ENCODE measurements at places on chromosomes 11 and 22.

- DNase-seq, result no peak
These were observed 13.7 kb downstream of the MS4A13 start for GRCh38 chr11:60528934-60529333.

DNA sequence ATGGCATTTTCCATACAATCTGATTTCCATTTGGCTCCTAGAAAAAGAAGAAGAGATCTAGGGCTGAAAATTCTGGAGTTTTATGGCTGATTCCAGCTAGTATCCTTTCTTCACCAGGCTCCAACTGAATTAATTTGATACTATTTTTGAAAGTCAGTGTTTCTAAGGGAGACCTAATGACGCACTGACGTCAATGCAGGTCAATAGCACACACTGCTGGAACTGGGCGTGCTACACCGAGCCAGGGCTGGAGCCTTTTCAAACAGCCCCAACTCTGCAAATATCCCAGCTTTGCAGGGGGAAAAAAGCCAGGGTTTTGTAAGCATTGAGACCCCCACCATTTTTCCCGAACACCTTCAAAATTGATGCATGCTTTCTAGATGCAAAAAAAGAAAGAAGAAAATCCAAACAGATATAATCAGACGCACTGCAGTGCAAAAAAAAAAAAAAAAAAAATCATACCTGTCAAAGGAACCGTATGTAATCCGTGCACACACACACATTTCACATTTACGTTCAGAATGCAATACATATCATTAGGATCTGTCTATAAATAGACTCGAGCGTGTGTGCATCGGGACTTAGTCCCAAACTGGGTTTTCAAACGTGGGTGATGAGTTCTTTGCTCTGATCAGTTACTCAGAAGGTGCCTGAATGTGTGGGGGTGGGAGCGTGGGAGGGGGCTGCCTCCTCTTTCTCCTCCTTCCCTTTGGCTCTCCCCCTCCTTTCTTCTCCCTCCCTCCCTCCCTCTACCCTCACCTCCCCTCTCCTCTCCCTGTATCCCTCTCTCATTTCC is 124.5 kb upstream of the HSD17B12 start:
- no peak for DNase-seq

GRCh38 chr11:66268952-66269905 is 790 bp downstream of the RAB1B start:
- DNase-seq, result no peak

- DNase-seq, result no peak
These were observed 88.2 kb upstream of the DDI1 start for GRCh38 chr11:103948187-103948763.

- no peak for DNase-seq
These were observed 846 bp upstream of the OAF start for GRCh38 chr11:120209746-120210625.

DNA sequence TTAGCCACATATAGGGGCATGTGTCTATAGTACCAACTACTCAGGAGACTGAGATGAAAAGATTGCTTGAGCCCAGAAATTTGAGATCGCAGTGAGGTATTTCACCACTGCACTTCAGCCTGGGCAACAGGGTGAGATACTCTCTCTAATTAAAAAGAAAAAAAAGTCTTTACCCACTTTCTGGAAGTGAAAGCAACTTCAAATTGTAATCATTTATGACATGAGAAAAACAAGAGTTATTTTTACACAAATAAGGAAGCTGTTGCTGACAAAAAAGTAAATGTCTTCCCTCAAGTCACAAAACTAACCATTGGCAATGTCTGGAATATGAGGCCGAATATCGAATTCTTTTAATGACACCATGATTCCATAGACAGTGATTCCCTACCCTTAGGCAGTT is 71.4 kb downstream of the GLYATL1 start:
- DNase-seq, result no peak

DNA sequence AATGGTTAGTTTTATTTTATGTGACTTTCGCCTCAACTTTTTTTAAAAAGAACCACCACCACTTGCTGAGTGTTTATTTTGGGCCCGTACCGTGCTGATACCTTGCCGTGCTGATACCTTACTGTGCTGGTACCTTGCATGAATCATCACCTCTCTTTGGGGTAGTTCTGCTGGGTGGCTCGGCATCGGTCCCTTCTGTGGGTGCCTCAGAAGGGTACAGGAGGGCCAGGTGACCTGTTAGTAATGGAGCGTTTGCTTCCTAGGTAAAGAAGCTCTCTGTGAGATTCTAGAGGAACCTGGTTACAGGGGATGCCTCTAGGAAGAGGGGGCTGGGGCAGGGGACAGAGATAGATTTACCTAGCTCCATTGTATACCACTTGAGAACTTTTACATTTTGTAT is 17.1 kb downstream of the TOM1 start:
- no peak for DNase-seq

GRCh38 chr11:133911171-133911570 is 45.6 kb downstream of the IGSF9B start:
- DNase-seq, result no peak

GRCh38 chr11:61187505-61188130 is 15.7 kb upstream of the PGA3 start:
- peak; percentile 54 for DNase-seq

- no peak for DNase-seq
These were observed 7.0 kb upstream of the SLC1A2 start for GRCh38 chr11:35426351-35426750.

DNA sequence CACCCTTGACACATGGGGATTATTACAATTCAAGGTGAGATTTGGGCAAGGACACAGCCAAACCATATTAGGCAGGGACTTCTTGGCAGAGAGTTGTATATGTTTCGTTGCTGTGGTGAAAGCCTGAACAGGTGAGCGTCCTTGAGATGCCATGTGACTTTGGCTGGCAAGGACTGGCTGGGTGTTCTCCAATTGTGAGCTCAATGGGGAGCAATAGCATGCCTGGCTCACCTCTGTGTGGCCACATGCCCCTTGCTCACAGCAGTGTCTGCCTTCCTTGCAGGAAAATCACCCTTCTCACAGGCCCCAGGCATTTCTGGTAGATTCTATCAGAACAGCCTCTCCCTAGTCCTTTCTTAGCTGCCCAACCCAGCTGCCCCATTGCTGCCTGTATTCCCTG is 105.5 kb downstream of the PARVA start:
- DNase-seq, result no peak

GRCh38 chr22:22720201-22720723 is 75.8 kb downstream of the GGTLC2 start:
- DNase-seq, result no peak

DNA sequence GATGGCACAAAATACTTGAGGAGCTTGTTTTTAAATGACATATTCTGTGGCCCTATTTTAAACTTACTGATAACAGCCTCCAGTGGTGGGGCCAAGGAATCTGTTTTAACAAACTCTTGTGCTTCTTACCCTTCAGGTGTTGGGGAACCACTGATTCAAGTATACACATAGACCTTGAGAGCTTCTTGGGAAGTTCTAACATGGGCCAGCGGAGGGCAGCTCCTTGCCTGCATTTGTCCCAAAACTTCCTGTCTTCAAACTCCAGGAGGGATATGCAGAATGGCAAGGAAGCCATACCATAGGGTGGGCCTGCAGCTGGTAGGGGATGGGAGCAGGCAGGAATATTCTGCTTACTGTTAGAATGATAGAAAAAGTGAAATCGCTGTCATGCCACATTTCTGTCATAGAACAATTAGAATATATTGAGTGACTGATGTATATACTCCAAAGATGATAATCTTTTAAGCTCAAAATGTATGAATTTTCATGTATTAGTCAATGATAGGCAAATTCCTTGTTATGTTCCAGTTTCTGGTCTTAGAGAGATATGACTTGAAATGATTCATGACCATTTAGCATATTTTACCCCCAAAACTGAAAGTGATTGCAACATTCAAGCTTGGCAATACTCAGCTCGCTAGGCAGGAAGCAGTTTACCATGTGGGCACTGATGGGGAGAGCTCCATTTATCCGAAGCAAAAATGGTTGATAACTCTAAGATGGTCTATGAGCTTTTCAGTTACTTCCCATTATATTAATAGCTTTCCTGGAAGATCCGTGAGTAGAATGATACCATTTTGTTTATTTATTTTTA is 9.2 kb downstream of the EXT2 start:
- no peak for DNase-seq

DNA sequence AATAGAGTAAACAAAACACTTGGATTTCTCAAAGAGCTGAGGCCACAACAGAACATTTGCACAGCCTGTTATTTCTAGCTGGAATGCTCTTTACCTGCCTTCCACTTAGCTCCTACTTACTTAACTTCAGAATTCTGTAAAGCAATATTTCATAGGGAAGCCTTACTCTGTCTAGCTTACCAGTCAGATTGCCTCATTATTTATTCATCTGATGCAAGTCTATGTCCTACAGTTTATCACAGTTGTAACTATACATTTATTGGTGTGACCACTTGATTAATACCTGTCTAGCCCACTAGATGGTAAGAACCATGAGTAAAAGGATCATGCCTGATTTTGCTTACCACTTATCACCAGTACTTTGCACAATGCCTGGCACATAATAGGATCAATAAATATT is 56.1 kb upstream of the ME3 start:
- DNase-seq, result no peak

DNA sequence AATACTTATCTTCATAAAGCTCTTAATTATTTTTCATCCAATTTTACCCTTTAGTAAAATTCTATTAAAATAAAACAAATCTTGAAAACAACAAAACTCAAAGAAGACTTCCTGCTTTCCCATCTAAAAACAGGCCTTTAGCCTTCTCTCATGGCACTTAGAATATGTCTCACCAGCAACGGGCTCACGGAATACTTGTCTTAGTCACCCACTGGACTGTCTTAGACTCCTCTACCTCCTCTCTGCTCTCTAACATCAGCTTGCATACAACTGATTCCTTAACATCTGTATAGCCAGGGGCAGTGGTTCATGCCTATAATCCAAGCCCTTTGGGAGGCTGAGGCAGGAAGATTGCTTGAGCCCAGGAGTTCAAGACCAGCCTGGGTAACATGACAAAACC is 13.7 kb downstream of the HPS5 start:
- DNase-seq, result no peak
